HuH-7.5 (cell line): ENCODE measurements at places on chromosomes 6 and 20.
A peak's percentile ranks its signal among the peaks of the same experiment; 100 is the strongest.

DNA sequence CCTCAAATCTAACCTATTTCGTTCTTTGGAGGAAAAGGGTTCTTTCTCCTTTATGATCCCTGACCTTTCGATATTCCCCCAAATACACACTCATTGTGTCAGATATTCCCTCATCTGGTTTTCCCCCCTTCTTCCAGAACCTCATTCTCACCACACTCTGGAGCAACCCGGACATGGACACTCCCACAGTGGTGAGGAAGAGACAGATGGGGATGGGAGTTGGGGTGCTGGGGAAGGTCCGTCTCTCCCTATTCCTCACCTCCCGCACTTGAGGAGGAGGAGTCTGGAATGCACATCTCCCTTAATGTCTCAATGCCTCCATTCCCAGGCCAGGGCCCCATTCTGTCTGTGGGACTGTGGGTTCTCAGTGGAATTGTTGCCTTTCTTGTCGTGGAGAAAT lies 1.3 kb downstream of the SLC39A7 start:
- DNase-seq = no peak

DNA sequence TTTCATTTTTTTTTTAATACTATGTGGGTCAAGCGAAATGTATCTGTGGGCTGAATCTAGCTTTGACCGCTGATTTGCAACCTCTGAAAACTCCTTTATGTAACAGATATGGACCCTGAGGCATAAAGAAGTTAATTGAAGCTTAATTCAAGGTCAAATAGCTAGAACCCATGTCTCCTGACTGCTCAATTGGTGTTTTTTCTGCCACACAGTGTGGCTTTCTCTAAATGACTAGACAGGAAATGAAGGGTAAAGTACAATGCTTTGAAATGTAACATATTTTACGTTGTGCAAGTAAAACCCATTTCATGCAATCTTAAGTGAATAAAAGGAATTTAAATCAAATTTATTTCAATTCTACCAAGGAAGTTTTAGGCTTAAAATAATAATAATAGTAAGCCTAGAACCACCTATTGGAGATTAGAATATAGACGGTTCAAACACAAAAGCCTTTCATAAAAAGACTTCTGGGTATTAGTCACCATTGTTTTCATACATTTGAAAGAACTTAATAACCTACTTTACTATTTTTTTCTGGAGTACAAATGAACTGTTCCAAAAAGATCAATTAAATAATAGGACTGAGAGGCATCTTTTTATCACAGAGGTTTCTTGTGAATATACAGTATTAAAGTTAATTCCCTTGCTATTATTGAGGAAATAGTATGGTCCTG lies 279.8 kb downstream of the EPHA7 start:
- DNase-seq = no peak

- no peak for DNase-seq
These were observed 16.2 kb downstream of the HLA-DPB1 start for GRCh38 chr6:33091957-33092356.

DNA sequence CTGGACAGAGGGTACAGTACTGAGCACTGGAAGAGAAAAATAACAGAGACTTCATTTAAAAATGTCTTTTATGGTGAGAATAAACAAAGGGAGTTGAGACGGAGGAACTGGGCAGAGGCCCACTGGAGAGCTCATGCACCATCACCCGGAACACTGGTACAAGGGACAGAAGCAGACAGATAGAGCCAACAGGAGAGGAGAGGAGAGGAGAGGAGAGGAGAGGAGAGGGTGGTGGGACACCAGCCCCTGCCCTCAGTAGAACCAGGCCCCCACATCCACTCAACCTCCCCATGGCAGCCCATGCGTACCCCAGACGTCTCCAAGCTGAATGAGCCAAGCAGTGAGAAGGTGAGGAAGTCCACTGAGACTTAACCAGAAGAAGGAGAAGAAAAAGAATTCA lies 390.5 kb upstream of the CNR1 start:
- DNase-seq = no peak

GRCh38 chr6:159505140-159505922 lies 187.7 kb downstream of the SOD2 start:
- no peak for DNase-seq

DNA sequence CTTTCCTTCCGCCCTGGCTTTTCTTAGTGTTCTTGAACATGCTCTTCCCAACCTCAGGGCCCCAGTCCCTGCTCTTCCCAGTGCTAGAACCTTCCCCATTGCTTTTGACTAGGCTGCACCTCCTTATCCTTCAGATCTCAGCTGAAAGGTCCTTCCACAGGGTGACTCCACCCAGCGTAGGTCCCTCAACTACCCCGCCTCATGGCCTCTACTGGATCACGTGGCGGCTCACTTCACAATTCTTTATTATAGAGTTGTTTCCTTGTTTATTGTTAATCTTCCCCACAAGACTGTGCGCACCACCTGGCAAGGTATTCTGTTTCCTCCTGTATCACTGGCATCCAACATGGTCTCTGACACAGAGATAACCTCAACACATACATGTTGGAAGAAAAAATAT lies 31.2 kb downstream of the TTLL9 start:
- DNase-seq = no peak

DNA sequence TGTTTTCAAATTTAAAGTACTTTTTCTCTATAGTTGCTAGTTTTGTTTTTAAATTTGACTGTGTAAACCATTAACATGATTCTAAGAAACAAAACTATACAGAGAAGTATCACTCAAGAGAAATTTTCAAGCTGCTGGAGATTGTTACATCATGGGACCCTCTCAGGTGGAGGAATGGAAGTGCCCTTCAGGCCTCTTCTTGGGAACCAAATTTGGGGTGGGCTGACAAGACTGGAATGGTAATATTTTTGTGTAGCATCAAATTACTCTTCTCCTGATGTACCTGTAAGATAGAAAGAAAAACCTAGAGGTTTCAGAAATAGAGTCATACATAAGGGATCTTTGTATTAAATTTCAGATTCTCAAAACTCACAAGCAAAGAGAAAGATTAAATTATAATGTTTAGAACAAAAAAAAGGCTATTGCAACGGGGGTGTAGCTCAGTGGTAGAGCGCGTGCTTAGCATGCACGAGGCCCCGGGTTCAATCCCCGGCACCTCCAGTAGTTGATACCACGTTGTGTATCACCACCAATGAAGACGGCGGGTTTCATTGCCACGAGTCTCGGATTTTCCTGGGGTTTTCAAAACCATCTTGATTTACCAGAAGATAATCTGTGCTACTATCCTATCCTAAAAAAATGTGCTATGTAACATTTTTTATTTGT lies 193.7 kb downstream of the GPX5 start:
- no peak for DNase-seq

DNA sequence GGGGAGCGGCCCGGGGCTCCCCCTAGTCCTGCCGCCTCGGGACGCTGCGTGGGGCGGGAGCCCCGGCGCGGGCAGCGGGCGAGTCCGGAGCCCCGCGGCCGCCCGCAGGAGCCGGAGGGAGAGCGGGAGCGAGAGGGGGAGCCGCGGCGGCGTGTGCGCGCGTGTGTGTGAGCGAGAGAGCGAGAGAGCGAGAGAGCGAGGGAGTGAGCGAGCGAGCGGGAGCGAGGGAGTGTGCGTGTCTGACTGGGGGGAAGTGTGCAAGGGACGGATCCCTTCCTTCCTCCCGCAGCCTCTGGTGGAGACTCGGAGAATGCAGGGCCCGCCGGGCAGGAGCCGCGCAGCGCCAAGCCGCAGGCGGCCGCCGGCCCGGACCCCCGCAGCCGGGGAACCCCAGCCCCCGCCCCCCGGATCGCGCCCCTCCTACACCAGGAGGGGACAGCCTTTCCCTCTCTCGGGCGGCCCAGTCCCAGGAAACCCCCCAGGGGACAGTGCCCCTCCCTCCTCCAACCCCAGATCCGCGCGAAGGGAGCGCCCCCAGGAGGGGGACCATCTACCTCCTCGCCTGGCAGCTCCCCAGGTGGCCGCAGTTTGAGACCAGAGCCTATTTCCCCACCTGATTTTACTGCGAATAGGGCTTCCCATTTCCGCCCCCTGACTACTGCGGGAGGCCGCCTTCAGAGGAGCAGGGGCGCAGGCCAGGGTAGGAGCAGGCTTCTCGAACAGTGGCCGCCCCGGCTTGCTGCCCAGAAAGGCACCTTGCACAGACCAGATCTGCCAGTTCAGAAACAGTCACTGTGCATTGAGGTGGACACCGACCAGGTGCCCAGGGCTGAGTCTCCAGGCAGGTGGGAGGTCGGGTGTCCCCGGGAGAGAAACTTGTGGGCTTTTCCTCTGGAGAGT lies at the start of gene CDH22:
TSS of gene CDH22 (minus strand) at position 241 of the 900 bp plus-strand sequence. CDS start 57,204 bp downstream, outside the sequence.
- peak; percentile 96 for DNase-seq

DNA sequence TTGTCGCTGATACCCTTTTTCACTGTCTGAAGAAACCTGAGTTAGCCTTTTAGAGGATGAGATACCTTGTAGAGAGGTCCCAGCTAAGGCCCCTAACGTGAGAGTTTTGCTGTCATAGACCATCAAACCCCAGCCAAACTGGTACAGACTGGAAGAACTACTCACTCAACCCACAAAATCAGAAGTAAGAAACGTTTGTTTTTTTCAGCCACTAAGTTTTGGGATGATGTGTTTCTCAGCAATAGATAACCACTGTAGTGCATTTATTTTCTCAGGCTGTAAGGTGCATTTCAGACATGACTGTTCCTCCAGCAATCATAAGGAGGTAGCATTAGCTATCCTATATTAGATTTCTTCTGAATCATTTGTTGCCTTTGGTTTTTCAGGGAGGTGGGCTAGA lies 407.3 kb upstream of the FLRT3 start:
- DNase-seq = no peak

DNA sequence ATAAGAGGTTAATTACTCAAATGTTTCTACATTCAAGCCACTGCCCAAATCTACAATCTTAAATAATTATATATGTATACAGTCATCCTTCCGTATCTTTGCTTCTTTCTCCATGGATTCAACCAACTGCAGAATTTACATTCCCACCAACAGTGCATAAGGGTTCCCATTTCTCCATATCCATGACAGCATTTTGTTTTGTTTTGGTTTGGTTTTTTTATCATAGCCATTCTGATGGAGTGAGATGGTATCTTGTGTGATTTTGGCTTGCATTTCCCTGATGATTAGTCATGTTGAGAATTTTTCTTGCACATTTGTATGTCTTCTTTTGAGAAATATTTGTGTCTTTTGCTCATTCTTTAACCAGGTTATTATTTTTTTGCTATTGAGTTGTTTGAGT lies 198.5 kb downstream of the C6orf118 start:
- DNase-seq = no peak

- no peak for DNase-seq
These were observed 427.9 kb upstream of the FLRT3 start for GRCh38 chr20:14765370-14765701.

DNA sequence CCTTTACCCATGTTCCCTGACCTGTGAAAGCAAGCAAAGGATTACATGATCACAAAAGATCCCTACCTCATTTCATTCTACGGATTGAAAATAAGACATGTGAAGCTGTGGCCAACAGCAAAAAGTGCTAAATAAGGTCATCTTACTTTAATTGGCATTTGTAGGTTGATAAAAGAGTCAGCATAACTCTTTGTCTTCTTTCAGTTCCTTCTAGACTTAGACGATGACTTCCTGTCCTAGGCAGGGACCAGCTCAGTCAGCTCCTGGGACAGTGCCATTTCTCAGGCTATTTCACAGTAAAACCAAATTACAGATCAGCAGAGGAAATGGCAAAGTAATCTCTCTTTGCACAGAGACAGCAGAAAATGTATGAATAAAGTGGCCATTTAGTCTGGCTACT lies 480.7 kb downstream of the RFPL4B start:
- no peak for DNase-seq
